Inflammatory macrophage treated with lipopolysaccharide for 1 hour (primary cell): ENCODE measurements at places on chromosomes 13 and 19.
A peak's percentile ranks its signal among the peaks of the same experiment; 100 is the strongest.

DNA sequence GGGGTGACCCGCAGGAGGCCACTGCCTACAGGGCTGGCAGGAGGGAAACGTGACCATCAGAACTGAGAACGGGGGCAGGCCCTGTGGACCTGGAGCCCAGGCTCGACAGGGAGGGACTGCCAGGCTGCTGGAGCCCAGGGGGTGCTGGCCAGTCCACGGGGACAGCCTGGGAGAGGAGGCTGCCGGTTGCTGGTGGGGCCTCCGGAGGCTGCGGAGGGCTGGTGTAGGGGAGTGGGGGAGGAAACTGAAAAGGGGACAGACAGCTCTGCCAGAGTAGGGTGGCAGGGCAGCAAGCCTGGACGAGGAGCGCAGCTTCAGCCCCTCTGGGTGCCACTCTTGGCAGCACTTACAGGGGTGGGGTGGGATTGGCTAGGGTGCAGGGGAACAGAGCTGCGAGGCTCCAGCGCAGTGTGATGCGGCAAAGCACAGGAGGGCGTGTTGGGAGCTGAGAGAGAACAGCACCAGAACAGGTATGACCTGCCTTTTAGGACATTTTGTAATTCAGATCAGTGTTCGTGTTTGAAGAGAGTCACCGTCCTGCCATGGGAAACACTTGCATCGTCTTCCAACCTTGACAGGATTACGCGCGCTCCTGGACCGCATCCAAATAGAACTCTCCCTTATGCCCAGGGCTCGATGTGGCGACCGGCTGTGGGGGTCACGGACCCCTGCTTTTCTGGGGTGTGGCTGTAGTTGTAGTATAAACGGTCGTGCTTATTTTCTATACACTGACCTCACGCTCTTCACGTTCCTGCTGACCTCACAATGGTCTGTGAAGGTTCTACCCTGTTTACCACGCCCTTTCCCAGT, 19.9 kb upstream of the ARHGEF7 start:
- no peak for DNase-seq

DNA sequence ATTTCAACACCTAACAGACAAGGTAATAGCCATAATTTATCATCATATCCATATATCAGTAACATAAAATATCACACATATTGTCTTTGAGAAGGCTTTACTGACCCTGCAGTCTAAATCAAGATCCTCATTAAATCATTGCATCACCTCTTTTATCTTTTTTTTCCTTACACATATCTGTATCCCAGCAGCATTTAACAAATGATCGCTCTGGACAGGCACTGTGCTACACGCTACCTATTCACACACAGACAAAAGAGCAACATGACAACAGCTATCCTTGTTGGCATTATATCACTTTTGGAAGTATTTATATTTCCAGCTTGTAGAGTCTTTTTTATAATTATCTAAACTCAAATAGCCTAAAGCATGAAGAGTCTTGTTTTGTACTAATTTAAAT, 73.3 kb upstream of the NBEA start:
- DNase-seq: no peak

DNA sequence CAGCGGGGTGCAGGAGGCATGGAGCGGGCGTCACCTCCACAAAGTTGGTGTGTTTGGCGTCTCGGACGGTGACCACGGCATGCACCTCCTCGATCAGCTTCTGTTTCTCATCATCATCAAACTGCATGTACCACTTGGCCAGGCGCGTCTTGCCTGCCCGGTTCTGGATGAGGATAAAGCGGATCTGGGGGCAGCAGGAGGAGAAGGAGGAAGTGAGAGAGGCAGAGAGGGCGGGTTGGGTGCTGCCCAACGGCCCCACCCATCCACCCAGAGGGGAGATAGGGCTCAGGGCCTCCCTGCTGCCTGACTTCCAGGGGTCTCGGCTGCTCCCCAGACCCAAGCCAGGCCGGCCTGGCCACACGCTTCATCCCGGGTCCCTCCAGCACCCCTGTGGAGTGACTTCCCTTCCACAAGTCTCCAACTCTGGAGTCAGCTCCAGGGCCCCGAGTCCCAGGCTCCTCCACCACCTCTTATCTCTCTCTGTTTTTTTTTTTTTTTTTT, 4.6 kb downstream of the AP2S1 start:
- peak; percentile 29 for DNase-seq

DNA sequence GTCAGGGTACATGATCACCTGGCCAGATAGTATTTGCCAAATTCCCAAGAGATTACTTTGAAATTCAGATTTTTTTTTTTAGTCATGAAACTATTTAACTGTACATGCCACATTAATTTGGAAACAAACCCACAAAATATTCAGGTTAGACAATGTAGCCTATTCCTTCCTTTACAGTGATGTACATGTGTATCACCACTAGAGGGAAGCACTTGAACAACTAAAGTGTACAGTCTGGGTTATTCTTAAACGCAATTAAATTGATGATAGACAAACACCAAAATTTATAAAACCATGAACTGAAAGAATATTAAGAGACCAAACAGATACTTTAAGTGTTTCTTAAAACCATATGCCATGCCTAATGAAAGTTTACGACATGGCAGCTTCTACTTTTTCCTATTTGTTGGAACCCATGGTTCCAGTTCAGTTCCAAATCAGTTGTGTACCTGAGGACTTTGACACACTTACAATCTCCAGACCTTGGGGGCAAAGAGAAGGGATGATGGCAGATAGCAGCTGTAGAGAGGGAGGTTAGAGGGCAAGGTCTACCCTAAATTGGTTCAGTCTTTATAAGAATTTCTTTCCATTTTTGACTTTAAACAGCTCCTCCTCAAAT, 52.8 kb downstream of the TNFSF13B start:
- peak; percentile 41 for DNase-seq

- DNase-seq: no peak
These were observed 2.7 kb upstream of the ZFP82 start for GRCh38 chr19:36420961-36421748.

DNA sequence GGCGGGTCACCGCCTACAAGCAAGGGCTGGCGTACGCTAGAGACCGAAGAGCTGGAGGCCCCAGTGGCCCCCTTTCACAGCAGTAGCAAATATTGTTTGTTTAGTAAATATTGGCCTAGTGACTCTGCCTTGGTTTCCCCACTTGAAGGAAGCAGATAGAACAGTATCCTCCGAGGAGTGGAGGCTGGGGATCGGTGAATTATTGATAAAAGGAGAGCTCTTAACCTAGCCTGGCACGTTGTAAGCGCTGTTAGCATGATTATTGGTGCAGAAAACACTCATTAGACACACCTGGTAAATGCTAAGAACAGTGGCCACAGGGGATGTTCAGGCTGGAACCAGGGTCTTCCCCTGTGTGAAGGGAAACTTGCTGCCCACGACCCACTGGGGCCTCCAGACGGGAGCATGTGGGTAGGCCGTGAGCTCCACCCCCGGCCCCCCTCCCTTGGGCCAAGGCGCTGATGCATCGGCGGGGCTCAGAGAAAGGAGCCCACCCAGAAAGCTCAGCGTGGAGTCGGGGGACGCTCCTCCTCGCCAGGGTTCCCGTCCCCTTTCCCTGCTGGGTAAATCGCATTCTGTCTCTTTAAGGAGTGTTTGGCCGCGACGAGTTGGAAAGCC, 2.3 kb downstream of the IER2 start:
- DNase-seq: peak; percentile 58

GRCh38 chr13:103437651-103438050, 371.4 kb upstream of the SLC10A2 start:
- DNase-seq: no peak

DNA sequence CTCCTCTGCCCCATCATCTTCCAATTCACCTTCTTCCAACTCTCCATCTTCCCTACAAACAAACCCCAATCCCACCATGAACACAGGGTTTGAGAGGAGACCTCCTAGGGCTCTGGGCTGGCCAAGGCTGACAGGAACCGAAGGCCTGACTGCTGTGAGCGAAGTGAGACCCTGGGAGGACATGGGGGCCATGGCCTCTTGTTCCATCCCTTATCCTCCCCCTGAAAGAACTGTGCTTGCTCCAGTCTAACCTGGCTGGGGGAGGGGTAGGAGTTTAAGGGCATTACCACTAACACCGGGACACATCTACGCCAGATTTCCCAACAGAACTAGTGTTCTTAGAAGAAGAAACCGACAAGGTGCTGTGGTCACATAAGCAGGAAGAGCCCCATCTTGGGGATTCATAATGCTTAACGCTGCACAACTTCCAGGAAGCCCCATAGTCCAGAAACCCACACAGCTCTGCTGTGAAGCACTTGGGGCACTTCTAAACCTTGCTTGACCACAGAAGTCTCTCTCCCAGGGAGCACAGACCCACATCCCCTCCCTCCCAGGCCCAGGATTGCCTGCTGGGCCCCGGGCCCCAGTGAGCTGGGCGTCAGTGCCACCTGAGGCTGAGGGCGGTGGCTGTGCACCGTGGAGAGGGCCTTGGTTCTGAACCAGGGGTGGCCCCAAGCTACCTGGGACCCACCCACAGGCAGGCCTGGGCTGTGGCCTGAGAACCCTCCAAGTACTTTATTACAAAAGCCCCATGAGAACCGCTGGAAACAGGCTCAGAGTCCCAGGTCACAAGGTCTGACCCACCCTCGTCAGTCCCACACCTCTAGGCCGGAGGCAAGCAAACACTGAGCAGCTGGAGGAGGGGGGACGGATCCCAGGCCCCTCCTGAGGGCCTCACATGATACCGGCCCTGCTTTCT, 18.8 kb downstream of the ZC3H4 start:
- DNase-seq: peak; percentile 72

- DNase-seq: peak; percentile 28
These were observed 23.1 kb upstream of the SPRY2 start for GRCh38 chr13:80363890-80364503.

DNA sequence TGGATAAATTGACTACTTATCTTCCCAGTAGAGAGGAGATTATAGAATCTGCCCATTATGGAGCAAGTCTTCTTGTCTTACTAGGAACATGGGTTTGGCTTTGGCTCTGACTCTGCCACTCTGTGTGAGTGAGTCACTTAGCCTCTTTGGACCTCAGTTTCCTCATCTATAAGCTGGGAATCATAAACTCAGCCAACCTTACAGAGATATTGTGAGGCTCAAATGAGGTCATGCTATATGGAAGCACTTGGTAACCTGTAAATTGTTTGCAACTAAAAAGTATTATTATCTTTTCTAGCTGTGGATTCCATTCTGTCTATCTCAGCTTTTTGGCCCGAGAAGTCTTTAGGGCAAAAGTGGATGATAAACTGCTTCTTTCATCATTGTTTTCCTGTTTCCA, 186.8 kb upstream of the TSC22D1 start:
- peak; percentile 22 for DNase-seq

GRCh38 chr13:75687150-75687763, 51.1 kb downstream of the LMO7 start:
- DNase-seq: peak; percentile 28

- peak; percentile 2 for DNase-seq
These were observed 819.2 kb downstream of the UQCRFS1 start for GRCh38 chr19:28393574-28394336.

DNA sequence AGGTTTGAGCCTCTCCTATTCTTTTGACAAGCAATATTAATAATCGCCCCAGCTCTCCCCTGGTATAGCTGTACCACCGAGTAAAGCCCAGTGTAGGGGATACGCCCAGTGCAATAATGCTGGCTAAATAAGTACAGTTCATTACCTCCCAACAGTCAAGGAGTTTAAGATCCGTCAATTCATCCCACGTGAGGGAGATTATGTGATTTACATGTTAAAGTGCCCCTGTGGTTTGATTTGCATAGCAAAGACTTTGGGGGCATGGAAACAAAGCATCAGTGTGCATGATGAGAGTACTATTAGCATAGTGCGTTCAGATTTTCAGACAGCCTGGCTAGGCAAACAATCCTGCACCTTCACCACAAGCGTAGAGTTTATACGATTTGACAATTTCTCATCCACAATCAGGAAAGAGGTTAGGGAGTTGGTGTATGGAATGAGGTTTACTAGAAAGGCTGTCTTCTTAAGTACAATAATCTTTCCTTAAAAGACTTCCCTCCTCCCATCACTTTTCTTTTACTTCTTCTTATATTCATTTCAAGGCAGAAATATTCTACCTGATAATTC, 754.0 kb downstream of the DIAPH3 start:
- no peak for DNase-seq
